Hematopoietic multipotent progenitor cell treated with erythropoietin and hydrocortisone succinate and interleukin-3 and kit ligand, for 4 days (in vitro differentiated cells): ENCODE measurements at places on chromosomes 1 and 21.

- DNase-seq: no peak
Measured at GRCh38 chr1:60949826-60950197, 132.5 kb upstream of the NFIA start.

DNA sequence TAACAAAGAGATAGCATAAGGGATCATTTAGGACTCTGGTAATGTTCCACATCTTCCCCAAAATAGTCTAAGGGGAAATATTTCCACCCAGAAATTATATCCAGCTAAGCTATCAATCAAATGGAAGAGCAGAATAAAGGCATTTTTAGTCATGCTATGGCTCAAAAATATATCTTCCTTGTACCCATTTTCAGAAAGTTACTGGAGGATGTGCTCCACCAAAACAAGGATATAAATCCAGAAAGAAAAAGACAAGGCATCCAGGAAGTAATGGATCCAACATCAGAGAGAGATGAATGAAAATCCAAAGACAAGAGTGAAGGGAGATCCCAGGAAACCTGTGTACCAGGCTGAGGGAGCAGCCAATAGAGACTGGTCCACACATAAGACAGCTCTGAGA lies 2.7 kb upstream of the KRTAP10-8 start:
- DNase-seq: no peak

DNA sequence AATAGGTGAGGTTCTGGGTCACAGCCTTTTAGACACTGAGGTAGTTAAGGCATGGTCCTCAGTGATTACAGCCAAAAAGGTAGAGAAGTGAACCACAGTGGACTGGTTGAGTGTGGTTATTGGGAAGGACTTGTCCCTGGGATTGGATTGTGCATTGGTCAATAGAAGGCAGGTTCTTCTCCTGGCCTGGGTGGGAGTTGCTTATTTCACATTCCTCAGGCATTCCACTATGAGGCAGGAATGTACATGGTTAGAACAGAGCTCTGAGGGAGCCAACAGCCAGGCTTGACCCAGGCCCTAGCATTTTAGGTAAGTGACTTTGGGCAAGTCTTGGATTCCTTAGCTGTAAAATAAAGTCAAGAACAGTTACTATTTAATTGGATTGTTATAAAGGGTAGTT lies 97.9 kb upstream of the MARK1 start:
- DNase-seq: no peak

DNA sequence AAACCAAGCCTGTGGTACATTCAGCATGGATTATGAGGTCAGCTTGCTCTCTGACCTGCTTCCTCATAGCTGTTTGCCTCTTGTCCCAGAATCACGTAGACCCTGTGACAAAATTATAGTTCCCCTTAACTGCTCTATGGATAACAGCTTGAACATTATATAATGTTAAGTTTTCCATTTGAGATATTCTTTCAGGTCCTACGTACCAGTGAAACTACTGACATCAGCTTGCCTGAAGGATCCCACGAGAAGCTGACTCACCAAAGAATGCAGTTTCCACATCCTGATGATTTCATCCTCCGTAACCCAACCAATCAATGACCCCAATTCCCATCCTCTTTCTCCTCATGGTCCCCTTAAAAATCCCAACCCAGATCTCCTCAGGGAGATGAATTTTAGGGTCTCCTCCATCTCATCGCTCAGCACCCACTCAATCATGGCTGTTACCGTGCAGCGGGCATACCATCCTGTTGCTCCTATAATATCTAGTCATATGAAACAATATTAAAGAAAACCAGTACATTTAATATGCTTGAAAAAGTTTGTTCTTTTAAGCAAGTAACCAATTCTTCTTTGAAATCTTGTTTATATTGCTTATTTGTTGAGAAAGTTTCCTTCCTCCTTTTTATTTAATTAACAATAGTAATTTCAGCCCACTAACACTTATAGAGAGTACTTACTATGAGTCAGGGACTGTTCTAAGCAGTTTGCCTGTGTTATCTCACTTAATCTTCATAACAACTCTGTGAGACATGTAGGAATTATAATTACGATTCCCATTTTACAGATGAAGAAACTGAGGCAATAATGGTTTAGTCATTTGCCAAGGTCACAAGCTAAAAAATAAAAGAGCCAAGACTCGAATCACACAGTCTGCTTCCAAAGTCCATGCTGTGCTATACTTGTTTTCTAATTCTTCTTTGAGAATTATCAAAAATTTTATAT lies 27.4 kb downstream of the CHML start:
- DNase-seq: no peak

- peak; percentile 31 for DNase-seq
Measured at GRCh38 chr1:175073061-175073460, 5.4 kb downstream of the TNN start.

DNA sequence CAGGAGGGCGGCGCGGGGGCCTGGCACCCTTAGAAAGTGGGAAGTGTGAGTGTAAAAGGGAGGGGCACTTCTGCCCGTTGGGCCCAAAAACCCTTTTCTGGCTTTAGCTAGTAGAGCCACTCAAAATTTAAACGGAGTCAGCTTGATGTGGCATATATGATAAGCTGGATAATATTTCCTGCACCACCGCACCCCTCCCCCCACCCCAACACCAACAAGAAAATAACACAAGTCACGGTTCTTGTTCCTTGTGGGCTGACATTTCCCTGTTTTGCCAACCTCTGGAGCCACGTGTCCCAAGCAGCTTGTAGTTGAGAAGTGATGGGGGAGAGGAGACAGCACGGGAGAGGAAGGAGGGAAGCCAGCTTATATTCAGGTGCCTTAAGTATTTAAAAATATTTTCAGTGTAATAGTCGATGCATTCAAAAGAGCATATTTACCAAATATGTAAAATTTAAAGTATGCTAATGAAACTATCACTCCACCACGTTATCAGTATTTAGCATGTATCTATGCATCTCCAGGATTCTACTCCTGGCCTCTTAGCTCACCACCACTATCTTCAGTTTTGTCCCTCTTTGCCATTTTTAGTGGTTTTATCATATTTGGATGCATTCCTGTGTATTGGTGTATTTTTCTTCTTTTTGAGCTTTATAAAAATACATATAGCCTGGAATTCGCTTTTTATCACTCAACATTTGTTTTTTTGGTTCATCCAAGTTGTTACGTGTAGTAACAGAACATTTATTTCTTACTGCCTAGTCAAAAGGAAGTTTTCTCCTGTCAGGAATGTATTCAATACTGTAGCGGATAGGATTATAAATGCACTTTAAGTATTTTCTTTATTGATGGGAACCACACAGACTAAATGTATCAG lies 773 bp upstream of the DDX59 start:
- DNase-seq: peak; percentile 89

DNA sequence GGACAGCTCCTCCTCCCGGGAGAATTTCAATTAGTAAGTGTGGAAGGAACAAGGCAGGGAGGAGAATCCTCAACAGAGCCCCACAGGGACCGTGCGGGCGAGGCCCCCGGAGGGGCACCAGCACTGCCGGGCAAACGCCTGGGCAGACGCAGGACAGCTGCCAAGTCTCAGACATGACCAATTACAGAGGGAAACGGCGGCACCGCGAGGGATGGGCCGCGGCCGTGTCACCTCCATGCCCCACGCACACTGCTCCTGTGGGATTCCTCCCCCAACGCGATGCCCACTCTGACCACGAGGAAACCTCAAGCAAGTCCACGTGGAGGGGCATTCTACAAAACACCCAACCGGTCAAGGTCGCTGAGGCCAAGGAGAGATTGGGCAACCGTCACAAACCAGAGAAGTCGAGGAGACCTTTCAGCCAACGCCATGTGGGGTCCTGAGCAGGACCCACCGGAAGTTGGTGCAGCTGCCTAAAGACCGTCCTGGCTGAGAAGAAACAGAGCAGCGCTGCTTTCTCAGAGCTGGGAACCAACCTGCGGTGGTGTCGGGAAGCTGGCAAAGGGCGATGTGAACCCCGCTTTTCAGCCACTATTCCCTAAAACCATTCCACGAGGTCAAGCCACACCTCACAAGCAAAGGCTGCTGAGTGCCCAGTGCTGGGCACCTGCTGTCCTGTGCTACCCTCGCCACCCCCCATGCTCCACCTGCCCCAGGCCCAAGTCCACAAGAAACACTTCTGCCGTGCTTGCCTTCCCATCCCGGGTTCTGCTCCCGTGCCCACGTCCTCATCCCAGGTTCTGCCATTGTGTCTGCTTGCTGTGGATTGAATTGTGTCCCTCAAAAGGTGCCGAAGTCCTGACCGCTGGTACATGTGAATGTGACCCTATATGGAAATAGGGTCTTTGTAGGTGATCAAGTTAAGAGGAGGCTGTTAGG lies 1.4 kb upstream of the KRTAP10-4 start:
- no peak for DNase-seq

DNA sequence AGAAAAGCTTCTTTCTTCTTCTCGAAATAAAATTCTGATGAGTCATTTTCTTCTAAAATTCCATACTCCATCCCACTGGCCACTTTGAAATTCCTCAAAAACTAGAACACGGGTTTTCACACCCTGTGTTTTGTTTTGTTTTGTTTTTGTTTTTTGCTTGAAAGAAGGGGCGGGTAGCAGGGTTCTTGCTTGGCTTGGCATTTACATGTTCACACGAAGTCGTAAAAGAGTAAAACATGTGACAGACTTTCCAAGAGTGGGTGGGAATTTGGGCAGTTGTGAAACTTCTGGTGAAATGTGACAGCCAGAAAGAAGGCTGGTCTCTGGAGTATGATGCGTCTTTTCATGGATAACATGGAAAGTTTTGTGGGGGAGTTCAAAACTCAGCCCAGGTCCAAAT lies 47.1 kb upstream of the FMN2 start:
- DNase-seq: no peak

DNA sequence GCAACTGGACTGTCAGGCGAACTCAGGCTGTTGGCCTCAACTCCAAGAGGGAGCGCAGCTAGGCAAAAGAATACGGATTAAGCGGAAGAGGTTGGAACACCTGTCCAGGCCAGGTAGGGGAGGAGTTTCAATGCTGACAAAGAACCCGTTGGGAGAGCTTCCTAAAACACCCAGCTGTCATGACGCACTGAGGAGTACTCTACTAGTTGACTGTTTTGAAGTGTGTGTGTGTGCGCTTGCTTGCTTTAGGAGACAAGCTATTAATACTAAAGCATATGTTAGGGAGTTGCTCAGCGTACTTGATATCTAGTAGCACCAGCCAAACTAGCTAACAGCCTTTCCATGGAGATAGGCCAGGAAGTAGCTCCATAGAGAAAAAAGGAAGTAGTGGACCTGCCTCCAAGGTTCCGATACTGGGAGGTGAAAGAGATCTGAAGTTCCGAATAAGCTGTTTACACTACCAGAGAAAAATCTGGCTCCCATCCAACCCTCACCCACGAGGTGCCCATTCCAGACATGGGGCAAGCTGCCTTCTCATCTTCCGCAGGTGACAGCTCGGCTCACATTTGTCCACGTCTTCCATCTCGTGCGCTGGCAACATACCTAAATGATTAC lies 974 bp upstream of the FNBP1L start:
- DNase-seq: peak; percentile 89

DNA sequence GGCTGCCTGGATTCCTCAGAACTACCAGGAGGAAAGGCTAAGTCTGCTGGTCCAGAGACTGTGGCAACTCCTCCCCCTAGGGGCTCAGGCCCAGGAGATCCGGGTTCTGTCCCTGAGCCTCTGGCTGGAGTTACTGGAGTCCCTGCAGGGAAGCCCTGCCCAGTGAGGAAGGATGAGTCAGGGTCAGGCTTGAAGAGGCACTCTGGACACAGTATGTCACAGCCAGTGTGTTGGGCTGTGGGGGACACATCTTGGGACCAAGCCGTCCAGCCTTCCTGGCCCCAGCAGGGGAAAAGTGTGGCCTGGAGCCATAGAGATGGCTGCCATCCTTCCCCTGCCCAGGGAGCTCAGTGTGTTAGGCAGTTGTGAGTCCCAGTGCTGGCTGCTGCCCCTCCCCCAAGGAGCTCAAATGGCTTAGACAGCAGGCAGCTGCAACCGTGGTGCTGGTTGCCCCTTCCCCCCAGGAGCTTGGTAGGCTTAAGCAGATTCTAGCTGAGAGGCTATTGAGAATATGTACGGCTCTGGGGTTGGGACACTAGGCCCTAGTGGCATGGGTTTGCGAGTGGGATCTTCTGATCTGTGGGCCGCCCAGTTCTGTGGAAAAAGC lies 28.2 kb upstream of the RABGAP1L start:
- no peak for DNase-seq
